Adipocyte (in vitro differentiated cells): ENCODE measurements at places on chromosomes 1 and 21.

GRCh38 chr1:8134546-8135235, 108.6 kb upstream of the ERRFI1 start:
- no peak for DNase-seq

DNA sequence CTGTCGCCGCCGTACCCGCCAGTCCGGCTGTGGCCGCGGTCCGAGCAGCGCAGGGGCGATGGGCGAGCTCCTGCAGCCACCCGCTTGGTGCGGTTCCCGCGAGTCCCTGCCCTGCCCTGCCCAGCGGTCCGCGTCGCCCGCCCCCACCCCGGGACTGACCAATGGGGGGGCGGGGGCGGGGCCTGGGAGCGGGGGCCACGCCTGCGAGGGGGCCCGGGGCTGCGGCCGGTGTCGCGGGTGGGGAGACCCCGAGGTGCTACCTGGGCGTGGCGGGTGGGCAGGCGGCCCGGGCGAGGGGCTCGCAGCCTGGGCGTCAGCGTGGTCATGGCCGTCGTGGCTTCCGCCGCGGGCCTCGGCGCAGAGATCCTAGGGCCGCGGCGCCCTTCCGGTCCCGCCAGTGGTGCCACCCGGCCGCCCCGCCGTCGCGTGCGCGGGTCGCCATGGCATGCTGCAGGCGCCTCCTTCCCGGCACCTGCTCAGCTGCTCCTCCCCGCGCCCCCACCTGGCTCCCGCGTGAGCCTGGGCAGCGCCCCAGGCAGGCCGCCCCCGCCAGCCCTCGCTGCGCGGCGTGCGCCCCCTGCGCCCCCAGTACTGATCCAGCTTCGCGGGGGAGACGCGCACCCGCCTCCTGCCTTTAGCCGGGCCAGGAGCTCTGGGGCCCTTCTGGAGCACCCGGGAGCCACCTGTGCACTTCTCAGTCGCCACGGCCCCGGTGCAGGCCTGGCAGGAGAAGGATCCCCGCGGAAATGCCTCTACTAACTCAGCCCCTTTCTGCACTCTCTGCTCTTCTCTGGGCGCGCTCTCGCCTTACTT, at the start of gene BMP8B:
TSS of gene BMP8B (minus strand) at position 108 of the 813 bp plus-strand sequence. CDS start 380 bp downstream, outside the sequence.
- DNase-seq: peak; percentile 53

DNA sequence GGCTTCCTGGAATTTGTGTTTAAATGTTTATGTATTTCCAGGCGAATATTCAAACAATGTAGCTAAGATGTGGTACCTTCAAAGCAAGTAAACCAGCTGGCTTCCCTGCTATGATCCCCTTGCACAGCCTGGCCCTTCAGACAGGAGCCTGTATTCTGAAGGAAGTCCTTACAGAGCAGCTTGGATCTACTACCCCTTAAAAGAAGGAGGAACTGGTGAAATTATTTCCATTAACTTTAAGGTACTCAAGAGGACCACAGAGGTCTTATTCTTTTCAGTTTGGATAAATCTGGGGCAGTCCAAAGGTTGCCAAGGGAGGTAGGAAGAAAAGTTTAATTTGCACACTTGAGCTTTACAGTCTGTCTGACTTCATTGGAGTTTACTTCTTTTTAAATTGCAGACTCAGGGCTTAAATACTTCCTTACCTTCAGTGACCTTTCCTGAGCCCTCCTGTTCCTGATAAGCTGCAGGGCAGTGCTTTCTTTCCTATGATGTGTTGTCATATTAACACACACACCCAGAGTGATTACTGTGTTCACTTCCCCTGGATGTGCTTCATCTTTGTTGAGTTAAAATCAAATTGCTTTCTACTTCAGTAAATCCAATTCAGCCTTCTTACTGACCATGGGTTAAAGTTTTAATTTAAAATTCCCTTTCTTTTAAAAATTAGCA, 40.5 kb downstream of the DISC1 start:
- no peak for DNase-seq

DNA sequence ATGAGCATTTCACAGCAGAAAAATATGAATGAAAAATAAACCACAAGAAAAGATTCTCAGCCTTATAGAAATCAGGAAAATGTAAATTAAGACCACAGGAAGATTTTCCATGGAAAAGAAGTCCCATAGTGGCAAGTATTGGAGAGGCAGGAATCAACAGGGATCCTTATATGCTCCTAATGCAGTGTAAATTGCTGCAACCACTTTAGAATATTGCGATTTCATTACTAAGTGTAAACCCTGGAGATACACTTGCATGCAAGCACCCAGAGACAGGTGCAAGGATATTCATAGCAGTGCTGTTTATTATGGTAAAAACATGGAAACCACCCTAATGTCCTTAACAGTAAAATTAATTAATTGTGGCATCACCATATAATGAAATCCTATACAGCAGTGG, 10.6 kb upstream of the LRP8 start:
- DNase-seq: no peak

GRCh38 chr1:115505148-115505571, 136.6 kb upstream of the VANGL1 start:
- no peak for DNase-seq

DNA sequence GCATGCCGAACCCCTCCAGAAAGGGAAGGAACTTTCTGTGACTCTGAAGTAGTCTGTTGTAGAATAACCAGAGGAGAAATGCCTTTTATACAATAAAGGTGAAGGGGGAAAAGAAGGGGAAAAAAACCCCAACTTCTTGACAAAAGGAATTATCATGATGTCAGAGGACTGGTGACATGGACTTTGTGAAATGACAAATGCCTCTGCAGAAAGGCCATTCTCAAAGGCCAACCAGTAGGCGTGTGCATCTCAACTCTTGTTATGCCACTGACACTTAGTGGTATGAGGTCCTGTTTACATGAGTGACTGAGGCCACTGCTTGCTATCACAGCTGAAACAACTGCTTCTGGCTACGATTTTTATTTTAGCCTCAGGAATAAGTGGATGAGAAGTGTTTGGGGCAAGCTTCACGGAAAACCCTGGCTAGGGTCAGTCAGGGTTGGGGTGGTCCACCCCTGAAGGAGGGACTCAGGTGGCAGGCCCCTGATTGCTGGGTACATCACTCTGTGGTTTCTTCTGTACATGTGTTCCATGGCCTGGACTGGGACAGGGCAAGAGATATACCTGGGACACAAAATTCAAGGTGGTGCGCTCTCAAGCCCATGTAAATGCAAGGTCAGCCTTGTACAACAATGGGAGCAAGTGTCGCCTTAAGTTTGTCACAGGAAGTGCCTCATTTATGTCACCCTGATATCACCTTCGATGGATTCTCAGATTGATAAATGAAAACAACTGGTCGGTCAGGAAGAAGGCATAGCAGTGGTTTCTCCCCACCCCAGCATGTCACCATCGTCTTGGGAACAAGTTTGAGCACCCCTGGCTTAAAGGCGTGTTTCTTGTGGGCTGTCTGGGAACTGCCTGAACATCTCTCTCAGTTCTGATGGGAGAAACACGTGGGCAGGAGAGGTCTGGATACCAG, 12.4 kb downstream of the RUNX1 start:
- no peak for DNase-seq

GRCh38 chr1:156124557-156125483, 10.3 kb downstream of the LMNA start:
- DNase-seq: peak; percentile 66

GRCh38 chr1:10494754-10495474, 20.2 kb downstream of the PEX14 start:
- peak; percentile 86 for DNase-seq
